Activated naive CD4-positive, alpha-beta T cell treated with anti-CD3 and anti-CD28 coated beads, Interleukin-2, amount 50 U/mL, for 16 hours (primary cell): ENCODE measurements at places on chromosomes 5 and 9.

- peak; percentile 94 for DNase-seq
Observed at GRCh38 chr9:136728080-136728547, 14.6 kb downstream of the LCN10 start.

GRCh38 chr5:35229076-35230037 is 930 bp downstream of the PRLR start:
- no peak for DNase-seq

- no peak for DNase-seq
Observed at GRCh38 chr9:26904671-26905070, 12.1 kb upstream of the CAAP1 start.

DNA sequence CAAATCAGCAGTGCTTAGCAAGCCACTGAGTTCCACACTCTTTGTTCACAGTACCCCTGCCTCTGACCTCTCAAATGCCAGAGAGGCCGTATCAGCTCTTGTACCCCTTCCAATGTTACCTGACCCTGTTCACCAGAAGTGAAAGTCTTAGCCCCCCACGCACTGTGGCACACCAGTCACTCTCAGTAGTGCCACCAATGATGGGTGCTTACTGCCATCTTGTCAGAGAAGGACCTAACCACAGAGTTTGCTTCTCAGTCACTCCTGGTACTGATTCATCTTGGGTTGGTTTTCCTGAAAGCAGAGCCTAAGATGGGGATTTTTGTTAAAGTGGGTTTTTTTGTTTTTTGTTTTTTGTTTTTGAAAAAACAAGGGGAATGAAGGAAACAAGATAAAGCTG is 28.8 kb upstream of the PANK3 start:
- DNase-seq = no peak

GRCh38 chr9:95887926-95888497 is 12.5 kb downstream of the ERCC6L2 start:
- DNase-seq = no peak

GRCh38 chr5:38556599-38557307 is at the start of gene LIFR:
Gene LIFR (minus strand): TSS chr5:38556646. CDS start chr5:38530647, 25,999 bp downstream.
- DNase-seq = peak; percentile 26

DNA sequence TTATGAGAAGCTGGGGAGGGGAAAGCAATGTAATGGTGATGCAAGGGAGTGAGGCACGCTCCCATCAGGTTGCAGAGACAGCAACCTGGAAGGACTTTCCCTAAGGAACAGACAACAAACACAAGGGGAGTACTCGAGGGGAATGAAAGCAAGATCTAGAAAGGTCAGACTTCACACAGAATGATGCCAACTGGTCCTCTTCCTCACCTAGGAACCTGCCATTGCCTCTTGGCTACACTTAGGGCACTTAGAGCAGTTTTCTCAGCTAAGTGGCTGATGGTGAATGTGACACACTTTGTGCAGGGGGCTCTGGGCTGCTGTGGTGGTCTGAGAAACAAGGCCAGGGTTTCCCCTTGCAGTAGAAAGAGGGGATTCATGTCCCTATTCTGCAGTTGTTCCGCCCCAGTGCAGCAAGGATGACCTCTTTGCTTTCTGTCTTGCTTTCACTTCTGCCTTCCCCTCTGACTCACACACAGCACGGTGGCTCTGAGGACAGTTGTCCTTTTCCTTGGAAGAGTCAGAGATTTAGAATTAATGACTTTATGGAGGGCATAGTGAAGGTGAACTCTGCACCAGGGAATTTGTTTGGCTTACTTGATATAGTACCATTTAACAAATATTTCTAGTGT is 394.0 kb upstream of the KLF4 start:
- no peak for DNase-seq

GRCh38 chr5:95892784-95893354 is 68.8 kb downstream of the ELL2 start:
- DNase-seq = peak; percentile 26

- DNase-seq = no peak
Observed at GRCh38 chr5:112983363-112983762, 6.8 kb downstream of the DCP2 start.

- DNase-seq = peak; percentile 71
Observed at GRCh38 chr9:136225748-136226679, 19.6 kb downstream of the QSOX2 start.

- no peak for DNase-seq
Observed at GRCh38 chr9:12860998-12861397, 86.2 kb downstream of the LURAP1L start.

GRCh38 chr9:133598978-133599377 is 10.2 kb downstream of the FAM163B start:
- DNase-seq = no peak

GRCh38 chr5:58927181-58927580 is 344.3 kb downstream of the RAB3C start:
- no peak for DNase-seq

DNA sequence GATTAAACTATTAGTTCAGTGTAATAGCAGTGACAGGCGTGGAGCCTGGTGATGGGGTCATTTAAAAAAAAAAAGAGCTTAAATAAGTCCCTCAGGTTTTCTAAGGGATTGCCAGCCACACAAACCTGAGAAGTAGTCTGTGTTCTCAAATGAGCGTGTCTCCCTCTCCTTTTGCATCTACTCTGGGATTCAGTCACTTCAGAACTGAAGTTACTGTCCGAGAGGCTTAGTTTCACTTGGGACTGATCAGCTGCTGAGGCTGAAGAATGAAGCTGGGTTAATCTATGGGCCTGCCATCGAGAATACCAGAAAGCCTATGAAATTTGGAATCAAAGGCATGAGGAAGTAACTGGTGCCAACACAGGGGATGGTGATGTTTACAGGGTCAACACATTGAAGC is 310.1 kb downstream of the ADAMTS6 start:
- no peak for DNase-seq

DNA sequence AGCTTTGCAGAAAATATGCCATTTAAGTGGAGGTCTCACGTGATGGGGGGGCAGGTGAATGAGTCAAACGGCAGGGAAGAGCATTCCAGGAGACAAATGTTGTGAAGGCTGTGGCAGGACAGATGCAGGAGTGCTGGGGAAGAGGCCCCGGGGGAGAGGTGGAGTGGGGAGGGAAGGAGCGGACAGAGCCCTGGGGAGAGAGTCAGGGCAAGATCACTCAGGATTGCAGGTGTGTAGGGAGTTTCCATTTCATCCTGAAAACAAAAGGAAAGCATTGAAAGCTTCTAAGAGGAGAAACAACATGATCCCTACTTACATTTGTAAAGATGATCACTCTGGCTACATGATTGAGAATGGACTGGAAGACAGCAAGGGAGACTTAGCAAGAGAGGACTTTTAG is 323.3 kb downstream of the ASTN2 start:
- no peak for DNase-seq

DNA sequence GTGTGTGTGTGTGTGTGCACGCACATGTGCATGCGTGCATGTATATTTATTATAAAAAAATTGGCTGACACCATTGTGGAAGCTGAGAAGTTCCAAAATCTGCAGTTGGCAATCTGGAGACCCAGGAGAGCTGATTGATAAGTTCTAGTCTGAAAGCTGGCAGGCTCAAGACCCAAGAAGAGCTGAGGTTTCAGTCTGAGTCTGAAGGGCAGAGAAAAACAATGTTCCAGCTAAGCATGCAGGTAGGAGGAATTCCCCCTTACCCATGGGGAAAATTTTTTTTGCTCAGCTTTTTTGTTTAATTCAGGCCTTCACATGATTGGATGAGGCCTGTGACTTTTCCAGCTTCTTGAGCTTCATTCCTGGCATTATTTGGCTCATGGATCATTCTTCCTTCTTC is 31.2 kb upstream of the ACTBL2 start:
- no peak for DNase-seq

- DNase-seq = no peak
Observed at GRCh38 chr9:38622288-38622674, 1.9 kb upstream of the ANKRD18A start.

GRCh38 chr5:102313912-102314311 is 17.8 kb upstream of the SLCO4C1 start:
- DNase-seq = no peak

DNA sequence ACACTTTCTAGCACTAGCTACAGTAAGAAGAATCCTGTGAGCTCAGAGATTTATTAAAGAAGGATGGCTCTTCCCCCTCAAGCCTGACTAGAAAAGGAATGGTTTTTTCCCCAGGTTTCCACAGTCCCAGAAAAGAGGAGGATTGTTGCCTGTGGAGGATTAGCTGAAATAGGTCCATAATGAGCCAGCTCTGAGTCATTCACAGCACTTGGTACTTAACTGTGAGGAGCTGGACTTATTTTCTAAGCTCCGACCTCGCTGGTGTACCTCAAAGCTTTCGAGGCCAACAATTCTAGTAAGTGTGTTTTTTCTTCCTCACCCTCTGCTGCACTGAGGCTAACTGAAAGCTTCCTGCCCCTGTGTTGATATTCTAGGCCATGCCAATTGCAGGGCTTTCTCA is 222.5 kb upstream of the IL12B start:
- no peak for DNase-seq

DNA sequence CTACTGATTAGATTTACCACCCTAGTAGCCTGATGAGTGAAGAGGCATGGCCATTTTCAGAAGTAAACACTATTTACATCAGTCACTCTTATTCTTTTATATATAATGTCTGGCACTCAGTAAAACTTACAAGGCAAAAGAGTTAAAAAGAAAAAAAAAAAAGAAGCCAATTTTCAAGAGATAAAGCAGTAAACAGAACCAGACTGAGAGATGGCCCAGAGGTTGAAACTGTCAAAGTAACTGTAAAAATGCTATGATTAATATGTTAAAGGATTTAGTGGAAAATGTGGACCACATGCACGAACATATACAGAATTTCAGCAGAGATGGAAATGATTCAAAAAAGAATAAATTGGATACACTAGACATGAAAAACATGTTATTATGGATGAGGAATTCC is 6.4 kb upstream of the GPR150 start:
- DNase-seq = no peak

DNA sequence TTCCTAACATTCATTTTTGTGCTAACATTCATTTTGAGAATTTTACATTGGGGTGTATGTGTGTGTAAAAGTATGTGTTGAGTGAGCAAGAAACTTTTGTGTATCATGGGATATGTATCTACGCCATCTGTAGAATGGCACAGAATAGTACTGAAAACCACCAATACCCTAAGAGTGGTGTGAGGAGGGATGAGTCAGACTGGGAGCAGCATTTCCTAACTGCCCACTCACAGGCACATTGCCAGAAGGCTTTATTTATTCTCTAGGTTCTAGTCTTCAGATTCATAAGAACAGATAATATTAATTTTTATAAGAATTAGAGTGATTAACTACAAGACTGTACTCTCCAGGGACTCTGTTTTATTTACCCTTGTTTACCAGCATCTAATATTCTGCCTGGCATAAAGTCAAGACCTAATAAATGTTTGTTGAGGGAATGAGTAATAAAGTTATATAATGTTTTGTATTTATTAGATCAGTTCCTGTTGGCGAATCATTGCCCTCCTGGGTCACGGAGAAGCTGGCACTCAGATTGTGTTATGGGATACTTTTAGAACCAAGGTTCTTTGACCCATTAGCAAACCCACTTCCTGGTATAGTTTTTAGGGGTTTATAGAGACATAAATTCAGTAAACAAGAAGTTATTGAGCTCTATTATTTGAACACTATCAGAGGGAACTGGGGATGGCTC is 159.1 kb upstream of the PPP2R2B start:
- no peak for DNase-seq

DNA sequence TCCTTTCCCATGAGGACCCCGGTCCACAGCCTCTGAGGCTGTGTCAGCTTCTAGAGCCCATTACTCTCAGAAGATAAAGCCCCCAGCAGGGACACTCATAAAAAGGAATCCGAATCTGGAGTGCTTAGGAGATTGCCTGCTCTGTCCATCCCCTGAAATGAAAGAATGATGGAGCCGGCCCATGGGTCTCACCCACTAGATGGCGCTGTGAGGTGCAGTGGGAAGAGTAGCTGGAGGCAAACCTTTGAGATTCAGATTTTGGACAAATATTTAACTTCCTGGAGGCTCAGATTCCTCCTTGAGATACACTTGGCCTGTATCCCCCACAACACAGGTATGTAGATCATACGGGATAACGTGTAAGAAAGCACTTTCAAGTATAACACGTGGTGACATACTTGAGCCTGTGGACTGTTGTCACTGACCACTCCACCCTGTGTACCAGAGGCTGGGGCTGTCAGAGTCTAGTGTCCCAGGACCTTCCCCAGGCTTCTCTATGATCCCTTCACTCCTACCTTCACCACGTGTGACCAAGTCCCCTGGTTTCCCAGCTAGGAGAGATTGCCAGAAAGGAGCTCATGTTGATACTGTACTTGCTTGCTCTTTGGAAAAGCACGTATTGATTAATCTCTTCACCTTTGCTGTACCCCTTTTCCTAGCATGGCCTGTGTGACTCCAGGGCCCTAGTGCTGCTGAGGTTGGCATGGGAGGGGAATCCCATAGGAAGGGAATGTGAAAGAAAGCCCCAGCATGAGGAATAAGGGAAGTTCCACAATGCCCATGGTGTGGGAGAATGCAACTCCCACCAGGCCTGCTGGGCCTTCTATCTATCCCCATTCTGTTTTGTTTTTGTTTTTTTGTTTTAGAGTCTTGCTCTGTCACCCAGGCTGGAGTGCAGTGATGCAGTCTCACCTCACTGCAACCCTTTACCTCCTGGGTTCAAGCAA is 32.1 kb downstream of the TRMO start:
- peak; percentile 63 for DNase-seq

DNA sequence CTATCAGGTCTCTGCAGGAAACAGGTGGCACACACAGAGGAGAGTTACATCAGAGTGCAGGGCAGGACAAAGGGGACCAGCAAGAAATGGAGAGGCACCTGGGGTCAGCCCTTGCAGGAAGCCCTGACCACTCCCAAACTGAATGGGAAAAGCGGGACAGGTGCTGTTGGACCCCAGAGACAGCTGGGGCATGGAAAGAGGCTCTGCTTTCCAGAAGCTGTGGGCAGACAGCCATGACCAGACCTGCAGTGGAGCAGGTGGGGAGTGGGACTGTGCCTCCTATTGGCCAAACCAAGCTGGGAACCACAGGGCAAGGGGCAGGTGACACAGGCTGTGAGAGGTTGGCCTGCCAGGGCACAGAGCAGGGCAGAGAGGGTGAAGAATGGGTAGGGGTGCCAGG is 125.8 kb downstream of the BOD1 start:
- no peak for DNase-seq

- DNase-seq = no peak
Observed at GRCh38 chr9:87517732-87518131, 20.1 kb downstream of the DAPK1 start.

DNA sequence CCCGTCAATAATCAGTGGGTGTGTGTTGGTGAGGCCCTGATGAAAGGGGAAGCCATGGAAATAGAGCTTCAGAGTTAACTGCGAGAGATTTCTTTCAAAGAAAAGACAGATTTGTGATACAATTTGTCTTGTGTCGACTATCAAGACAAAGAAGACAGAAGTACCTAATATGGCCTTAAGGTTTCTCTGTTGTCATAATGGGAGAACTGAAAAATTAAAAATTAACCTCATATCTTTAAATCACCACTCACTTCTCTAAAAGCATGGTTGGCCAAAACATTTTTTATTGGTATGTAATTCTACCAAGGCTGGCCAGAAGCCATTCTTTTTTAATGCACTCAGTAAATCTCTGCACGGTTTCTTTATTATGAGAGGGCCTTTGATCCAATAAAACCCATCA is 282.9 kb upstream of the WWC1 start:
- no peak for DNase-seq
